ENCODE measurements at places on chromosomes 4 and X.

DNA sequence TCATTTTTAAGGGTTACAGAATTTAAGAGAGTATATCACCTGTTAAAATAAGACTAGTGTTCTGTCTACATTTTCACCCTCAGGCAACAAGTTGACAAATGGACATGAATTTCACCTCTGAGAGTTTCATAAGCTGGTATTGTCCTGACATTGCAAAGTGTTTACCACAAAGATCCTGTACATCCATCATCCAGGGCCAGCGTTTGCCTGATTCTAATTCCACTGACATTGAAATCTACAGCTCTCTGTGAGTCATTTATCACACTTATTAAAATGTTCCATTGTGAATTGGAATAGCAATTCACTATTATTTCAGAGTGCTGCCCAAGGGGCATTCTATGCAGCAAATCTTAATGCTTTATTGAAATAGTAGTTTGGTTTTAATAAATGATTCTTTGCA is 1499.4 kb upstream of the PCDH7 start:
- no peak for DNase-seq

DNA sequence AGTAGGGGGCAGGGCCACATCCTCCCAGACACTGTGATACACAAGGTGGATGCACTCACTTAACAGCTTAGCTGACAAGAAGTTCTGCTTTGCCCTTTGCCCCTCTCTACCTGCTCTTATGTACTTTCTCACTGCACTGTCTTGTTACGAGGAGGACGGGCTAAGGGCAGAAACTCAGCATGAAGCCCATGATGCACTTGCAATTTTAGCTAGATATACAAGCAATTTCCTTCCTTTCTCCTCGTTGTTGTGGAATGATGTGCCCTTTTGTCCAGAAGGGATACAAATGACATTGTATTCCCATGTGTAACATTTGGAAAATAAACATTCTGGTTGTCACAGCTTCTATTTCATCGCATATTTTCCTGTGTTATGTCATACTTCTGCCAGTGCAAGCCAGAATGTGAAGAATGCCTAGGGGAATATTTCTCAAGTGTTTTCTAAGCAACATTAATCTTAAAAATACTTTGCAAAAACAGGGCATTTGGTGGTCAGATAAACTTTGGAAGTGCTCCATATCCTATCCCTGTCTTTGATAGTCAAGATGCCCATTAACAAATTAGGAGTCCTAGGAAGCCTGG is 47.2 kb downstream of the MAOA start:
- DNase-seq: no peak

- DNase-seq: peak; percentile 58
Measured at GRCh38 chrX:130108647-130109428, 1.5 kb downstream of the ELF4 start.

DNA sequence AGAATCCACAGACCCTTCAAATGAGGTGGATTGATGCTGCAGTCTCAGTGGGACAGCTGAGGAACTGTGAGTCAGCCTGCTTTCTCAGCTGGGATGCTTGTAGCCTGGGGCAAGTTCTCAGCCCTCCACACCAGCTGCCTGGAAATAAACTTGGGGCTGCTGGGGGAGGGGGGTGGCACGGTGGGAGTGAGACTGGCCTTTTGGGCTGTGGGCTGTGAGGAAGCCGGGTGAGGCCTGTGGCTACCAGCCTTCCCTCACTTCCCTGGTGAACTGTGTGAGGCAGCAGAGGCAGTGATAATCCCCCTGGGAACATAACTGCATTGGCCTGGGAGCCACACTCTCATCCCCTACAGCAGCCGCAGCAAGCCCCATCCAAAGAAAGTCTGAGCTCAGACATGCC is 114.5 kb upstream of the GUCY1A1 start:
- no peak for DNase-seq

DNA sequence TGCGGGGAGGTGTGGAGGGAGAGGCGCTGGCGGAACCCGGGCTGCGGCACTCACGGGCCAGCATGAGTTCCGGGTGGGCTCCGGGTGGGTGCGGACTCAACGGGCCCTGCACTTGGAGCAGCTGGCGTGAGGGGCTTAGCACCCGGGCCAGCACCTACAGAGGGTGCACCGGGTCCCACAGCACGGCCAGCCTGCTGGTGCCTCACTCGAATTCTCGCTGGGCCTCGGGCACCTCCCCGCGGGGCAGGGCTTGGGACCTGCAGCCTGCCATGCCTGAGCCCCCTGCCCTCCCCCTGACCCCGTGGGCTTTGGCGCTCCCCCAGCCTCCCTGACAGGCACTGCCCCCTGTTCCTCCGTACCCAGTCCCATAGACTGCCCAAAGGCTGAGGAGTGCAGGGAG is 10.8 kb upstream of the CAMK2D start:
- DNase-seq: no peak

DNA sequence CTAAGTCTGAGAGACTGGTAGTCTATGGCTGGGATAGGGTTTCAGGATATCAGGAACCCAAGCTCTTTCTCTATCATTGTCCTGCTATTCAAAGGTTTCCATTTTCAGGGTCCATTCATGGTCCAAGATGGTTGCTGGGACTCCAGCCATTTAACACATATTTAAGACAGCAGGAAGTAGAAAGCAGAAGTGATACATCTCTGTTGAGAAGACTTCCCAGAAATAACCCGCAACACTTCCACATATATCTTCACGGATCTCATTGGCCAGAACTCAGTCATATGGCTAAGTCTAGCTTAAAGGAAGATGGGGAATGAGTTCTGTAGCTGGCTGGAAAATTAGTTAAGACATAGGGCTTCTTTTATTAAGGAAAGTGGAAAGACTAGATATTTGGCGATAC is 23.8 kb downstream of the CTSO start:
- DNase-seq: peak; percentile 70

GRCh38 chr4:47535567-47536147 is 50.6 kb downstream of the ATP10D start:
- no peak for DNase-seq

DNA sequence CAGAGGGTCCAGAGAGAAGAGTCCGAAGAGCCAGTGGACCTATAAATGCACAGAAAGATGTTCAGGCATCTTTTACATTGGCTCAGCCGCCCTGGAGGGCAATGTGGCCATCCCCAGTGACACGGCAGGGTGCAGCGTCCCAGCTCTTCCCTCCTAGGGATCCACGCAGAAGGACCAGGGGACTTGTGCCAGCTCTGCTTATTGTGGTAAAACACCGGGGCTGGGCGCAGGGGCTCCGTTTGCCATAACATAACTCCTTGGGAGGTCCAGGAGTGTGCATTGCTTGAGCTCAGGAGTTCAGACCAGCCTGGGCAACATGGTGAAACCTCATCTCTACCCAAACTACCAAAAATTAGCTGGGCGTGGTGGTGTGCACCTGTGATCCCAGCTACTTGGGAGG is 70.2 kb downstream of the CPZ start:
- no peak for DNase-seq

DNA sequence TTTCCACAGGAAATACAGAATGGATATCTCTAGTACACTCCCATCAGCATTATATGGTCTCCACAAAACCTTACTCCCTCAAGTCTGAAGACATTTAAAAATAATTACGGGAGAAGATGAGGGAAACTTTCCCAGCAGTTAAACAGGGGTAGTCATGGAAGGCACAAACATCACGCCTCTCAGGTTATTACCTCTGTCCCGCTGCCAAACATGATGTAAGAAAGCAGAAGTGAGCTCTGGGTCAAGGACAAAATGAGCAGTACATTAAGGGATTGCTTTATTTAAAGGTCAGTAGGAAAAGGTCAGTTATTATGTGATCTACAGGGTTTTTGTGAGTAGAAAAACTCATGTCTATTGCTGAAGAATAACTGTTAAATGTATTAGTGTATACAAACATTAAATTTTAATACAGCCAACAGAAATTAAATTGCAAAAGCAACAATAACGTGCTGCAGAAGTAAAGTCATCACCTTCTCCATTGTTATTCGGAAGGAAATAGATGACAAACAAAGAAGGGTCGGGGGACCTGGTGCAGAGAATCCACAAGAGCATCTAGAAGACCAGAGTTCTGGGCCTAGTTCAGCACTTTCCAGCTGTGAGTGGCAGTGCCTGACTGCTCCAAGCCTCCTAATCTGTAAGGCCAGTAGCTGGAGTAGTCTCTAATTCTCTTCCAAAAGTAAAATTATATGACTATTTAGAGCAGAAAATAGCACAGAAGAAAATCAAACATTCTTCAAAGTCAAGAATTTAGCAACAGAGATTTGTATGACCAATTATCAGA is 171.2 kb downstream of the PPP3CA start:
- no peak for DNase-seq

DNA sequence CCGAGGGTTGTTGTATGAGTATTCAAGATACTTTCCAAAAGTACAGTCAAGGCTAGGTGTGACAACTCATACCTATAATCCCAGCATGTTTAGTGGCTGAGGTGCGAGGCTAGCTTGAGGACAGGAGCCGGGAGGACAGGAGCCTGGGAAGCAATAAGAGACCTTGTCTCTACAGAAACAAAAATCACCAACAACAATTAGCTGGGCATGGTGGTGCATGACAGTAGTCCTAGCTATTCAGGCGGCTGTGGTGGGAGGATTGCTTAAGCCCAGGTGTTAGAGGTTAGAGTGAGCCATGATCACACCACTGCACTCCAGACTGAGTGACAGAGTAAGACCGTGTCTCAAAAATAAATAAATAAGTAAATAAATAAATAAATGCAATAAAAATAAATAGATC is 91.6 kb downstream of the TLL1 start:
- DNase-seq: no peak

DNA sequence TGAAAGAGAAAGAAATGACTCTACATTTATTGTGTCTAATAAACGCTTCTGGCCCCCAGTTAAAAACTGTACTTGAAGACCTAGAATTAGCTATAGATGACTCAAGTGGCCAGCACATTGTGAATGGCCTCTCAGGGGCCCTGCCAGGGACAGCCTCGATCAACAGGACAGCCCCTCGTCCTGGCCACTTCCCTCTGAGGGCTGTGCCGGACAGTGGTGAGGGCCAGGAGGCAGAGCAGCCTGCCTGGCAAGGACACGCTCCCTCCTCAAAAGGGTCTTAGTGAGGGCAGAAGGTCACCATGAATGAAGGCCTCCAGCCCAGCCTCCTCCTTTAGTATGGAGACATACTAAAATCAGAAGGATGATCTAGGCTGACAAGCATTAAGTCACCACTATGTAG is 16.5 kb downstream of the RNF212 start:
- DNase-seq: no peak

DNA sequence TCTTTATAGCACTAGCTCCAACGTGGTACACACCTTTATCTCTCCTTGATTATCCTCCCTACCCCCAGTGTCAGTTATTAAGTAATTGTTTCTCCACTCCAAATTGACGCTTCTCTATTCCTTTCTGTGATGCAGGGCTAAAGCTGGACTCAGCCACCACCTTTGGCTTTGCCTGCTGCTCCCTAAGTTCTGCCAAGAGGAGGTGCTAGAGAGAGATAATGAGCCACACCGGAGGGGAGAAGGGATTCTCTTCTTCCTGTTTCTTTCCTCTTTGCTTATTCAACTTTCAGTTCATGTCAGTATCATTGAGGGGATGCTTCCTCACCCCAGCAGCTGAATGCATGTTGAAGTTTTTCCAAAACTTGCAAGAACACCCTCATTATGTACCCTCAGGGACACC is 176.5 kb downstream of the GBA3 start:
- DNase-seq: peak; percentile 34

- DNase-seq: no peak
Measured at GRCh38 chr4:186536285-186536684, 19.1 kb downstream of the MTNR1A start.

- DNase-seq: peak; percentile 17
Measured at GRCh38 chr4:77699731-77700210, 94.2 kb downstream of the CXCL13 start.

DNA sequence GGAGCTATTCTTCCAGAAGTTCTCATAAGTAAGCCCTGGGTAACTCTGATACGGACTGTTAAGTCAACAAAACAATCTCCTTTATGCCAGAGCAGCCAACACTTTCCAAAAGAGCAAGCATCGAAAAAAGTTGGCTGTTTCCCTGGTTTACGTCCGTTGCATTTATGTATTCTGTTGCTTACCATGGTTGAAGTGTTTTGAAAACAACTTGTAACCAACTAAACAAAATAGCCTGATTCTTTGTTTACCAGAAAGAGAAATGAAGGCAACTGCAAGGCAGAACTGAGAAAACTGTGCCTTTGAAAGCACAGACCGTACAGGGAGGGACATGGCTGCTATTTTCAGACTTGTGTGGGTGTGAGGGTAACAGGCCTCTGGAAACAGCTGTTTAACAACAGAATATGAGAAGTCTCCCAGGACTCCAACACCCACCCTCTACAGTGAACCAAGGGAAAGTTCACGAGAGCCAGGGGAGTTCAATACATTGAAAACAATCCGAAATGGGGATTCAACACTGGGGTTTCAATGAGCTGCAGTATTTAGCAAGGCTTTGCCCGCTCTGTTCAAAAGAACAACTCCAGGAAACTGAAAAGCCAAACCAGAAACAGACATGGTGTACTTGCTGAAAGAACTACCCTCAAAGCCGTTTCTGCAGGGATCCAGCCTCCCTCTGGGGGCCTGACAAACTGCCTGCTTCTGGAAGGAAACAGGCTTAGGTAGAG is 95.8 kb upstream of the EGFL6 start:
- DNase-seq: peak; percentile 7

GRCh38 chr4:128287141-128287870 is at the start of gene PGRMC2:
TSS of gene PGRMC2 (minus strand) at chr4:128287813. CDS start at chr4:128287790, 23 bp downstream.
- DNase-seq: peak; percentile 5

GRCh38 chr4:140121646-140122045 is 32.3 kb downstream of the MAML3 start:
- DNase-seq: no peak

DNA sequence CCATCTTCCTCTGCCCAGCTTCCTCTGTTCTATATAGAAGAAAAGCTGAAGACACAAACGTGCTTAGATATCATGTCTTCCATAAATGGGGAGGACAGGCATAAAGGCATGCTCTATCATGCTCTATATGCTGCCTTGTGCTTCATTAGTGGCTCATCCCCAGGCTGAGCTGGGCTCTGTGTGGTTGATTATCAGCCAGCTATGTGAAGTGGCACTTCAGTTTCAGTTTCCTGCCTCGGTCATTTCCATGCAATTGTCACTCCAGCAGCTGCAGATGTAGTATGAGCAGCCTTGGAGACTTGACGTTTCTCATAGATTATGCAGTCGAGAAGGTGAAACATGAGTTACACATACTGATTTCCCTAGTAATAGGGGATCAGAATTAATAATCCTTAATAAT is 106.2 kb downstream of the SYTL5 start:
- DNase-seq: no peak

DNA sequence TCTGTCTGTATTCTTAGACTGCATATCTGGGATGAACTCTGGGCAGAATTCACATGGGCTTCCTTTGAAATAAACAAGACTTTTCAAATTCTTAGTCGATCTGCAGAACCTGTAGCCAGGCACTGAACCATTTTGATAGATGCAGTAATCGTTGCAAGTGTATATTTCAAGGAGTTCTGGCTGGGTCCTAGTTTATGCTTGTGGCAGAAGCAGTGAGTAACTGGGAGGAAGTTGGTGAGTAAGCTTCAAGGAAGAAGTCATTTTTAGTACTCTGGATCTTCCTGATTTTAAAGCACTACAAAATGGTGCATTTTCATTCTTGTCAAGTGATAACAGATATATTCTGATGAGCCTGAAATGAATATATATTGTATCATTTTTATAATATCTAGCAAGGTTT is 9.5 kb downstream of the HPRT1 start:
- peak; percentile 59 for DNase-seq

GRCh38 chrX:47958761-47959342 is 44.9 kb downstream of the ZNF182 start:
- DNase-seq: no peak

- peak; percentile 27 for DNase-seq
Measured at GRCh38 chr4:82798168-82799005, at the start of gene SCD5. TSS of gene SCD5 (minus strand) at chr4:82798796. CDS start at chr4:82798537, 259 bp downstream.

- DNase-seq: no peak
Measured at GRCh38 chrX:19750028-19750782, 137.2 kb downstream of the SH3KBP1 start.

Data from MV-4-11 (cell line).